ENCODE measurements at places on chromosomes 11 and 22. TPM values are rescaled to one million over a fixed set of nuclear protein-coding genes. Genes with fewer than 3 reads are reported as not detected.

- H3K4me1 ChIP-seq, result peaks cover 12% of the 10 kb centered on the region
- DNase-seq, result no peak
Measured at GRCh38 chr11:130318031-130318673, 3.4 kb upstream of the ZBTB44 start.

DNA sequence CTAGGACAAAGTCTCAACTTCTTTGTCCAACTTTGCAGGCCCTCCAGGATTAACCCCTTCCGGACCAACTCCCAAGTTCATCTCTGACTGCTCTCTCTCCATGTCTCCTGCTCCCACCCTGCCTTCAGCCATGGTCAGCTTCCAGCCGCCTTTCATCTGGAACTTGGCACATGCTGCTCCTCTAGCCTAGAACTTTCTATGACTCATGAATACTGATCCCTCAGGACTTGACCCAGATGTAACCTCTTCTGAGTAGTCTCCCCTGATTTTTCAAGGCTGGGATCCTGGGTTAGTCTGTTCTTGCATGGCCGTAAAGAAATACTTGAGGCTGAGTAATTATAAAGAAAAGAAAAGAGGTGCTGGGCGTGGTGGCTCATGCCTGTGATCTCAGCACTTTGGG is 5.2 kb upstream of the SLC15A3 start:
- no peaks in the 10 kb centered on the region for H3K36me3 ChIP-seq
- H3K27me3 ChIP-seq, result no peaks in the 10 kb centered on the region
- H3K27ac ChIP-seq, result no peak overlapping the region

GRCh38 chr11:73324665-73325035 is 16.6 kb downstream of the ARHGEF17 start:
- no peak overlapping the region for H3K4me3 ChIP-seq
- DNase-seq, result no peak
- no peaks in the 10 kb centered on the region for H3K27me3 ChIP-seq
- peak overlapping the region; percentile 97 for H3K27ac ChIP-seq

Gene GLB1L2
- 13.4 TPM for total RNA-seq

GRCh38 chr11:67700548-67701262 is 26.3 kb upstream of the ALDH3B2 start:
- no peaks in the 10 kb centered on the region for H3K4me1 ChIP-seq
- H3K4me3 ChIP-seq, result no peak overlapping the region
- H3K27me3 ChIP-seq, result no peaks in the 10 kb centered on the region
- DNase-seq, result peak; percentile 5
- H3K27ac ChIP-seq, result no peak overlapping the region
- no peaks in the 10 kb centered on the region for H3K36me3 ChIP-seq

DNA sequence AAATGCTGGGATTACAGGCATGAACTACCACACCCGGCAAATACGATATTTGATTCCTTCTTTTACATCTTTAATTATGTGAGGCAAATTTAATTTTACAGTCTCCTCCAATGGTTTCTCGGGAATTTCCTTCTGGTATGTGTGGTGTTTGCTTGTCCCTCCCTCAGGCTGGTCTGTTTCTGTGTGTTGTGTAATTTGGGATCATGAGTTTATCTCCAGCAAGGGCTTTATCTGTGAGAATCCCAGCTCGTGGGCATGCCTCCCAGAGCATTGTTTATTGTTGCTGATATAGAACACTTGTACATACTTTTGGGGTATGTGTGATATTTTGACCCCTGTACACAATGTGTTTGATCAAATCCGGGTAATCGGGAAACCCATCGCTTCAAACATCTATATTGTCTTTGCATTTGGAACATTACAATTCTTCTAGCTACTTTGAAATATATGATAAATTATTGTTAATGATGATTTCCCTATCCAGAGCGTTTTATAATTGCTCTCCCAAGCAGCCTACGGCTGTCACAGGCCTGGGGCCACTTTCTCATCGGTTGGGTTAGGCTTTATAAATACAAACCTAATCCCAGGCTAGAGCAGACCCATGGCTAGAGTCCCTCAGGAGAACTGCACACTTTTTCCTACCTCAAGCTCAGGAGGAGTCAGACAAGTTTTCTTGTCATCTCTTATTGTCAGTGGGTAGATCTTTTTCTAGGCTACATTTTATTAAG is 15.0 kb upstream of the PRR5 start:
- H3K27me3 ChIP-seq, result no peaks in the 10 kb centered on the region
- no peaks in the 10 kb centered on the region for H3K4me1 ChIP-seq
- H3K27ac ChIP-seq, result no peak overlapping the region
- H3K36me3 ChIP-seq, result no peaks in the 10 kb centered on the region
- DNase-seq, result no peak
- H3K4me3 ChIP-seq, result no peak overlapping the region

DNA sequence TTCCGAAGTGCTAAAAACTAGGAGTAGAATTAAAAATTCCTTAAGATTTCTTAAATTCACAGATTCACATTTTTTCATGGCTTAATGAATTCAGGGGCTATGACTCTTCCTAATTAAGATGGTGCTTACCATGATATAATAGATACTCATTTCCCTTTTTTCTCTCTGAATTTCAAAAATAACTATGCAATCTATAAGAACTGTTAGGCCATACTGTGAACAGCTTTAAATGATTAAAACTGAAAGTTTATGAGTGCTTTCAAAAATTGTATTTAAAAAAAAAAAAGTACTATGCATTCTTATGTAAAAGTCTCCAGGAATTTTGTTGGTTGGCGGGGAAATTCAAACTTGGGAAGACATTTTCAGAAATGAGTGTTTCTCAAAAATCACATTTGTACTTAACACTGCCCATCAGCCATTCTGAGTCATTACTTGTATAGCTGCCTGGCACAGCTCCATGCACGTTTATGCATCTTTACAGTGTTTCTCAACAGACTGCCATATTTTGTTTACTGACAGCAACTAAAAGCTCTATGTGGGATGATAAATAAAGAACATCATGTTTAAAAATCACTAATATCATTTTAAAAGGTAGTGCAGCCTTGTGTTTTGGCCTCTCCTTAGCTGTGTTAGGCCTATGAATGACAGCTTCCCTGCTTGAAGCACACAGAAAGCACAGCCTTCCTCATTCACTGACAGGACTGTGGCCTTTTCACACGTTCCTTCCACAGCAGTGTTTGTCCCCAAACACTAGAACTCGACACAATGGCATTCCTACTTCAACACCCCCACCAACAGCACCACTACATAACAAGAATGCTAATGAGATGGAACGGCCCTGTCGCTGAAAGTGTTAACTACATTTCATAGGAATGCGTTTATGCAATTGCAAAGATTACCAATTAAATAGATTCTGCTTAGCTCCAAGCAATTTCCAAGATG is 131.4 kb downstream of the DCDC1 start:
- no peaks in the 10 kb centered on the region for H3K27me3 ChIP-seq
- no peak overlapping the region for H3K4me3 ChIP-seq
- H3K36me3 ChIP-seq, result no peaks in the 10 kb centered on the region
- H3K27ac ChIP-seq, result no peak overlapping the region

GRCh38 chr11:120272303-120272702 is 32.4 kb downstream of the POU2F3 start:
- no peak overlapping the region for H3K27ac ChIP-seq
- DNase-seq, result no peak
- H3K4me3 ChIP-seq, result no peak overlapping the region
- no peaks in the 10 kb centered on the region for H3K4me1 ChIP-seq

- peaks cover 4% of the 10 kb centered on the region for H3K36me3 ChIP-seq
- no peak overlapping the region for H3K27ac ChIP-seq
- no peak overlapping the region for H3K4me3 ChIP-seq
- no peak for DNase-seq
- H3K27me3 ChIP-seq, result no peaks in the 10 kb centered on the region
- H3K4me1 ChIP-seq, result no peaks in the 10 kb centered on the region
Measured at GRCh38 chr11:13415201-13415600, 47.8 kb downstream of the BTBD10 start.

- no peaks in the 10 kb centered on the region for H3K27me3 ChIP-seq
- H3K27ac ChIP-seq, result no peak overlapping the region
- H3K4me3 ChIP-seq, result no peak overlapping the region
- DNase-seq, result no peak
Measured at GRCh38 chr22:48896766-48897644, 930.7 kb downstream of the BRD1 start.

GRCh38 chr11:13669544-13670488 is 1.3 kb downstream of the FAR1 start:
- H3K36me3 ChIP-seq, result no peaks in the 10 kb centered on the region
- H3K4me3 ChIP-seq, result peak overlapping the region; percentile 81
- no peaks in the 10 kb centered on the region for H3K27me3 ChIP-seq
- peak overlapping the region; percentile 86 for H3K27ac ChIP-seq
- peak; percentile 9 for DNase-seq

- no peak overlapping the region for H3K4me3 ChIP-seq
- H3K4me1 ChIP-seq, result no peaks in the 10 kb centered on the region
- H3K27ac ChIP-seq, result no peak overlapping the region
- no peaks in the 10 kb centered on the region for H3K36me3 ChIP-seq
- DNase-seq, result no peak
Measured at GRCh38 chr11:88626216-88626615, 288.7 kb upstream of the CTSC start.

- no peaks in the 10 kb centered on the region for H3K4me1 ChIP-seq
- no peak overlapping the region for H3K27ac ChIP-seq
- DNase-seq, result no peak
Measured at GRCh38 chr22:47333625-47334024, 571.2 kb downstream of the TBC1D22A start.

Gene LIN7C
- total RNA-seq, result 72.8 TPM

- no peaks in the 10 kb centered on the region for H3K36me3 ChIP-seq
- H3K4me3 ChIP-seq, result no peak overlapping the region
- H3K4me1 ChIP-seq, result peaks cover 47% of the 10 kb centered on the region
- DNase-seq, result no peak
- H3K27me3 ChIP-seq, result no peaks in the 10 kb centered on the region
- H3K27ac ChIP-seq, result peak overlapping the region; percentile 95
Measured at GRCh38 chr11:95337972-95338429, 107.0 kb upstream of the SESN3 start.
